ENCODE measurements at places on chromosomes 5 and 9. TPM values are rescaled to one million over a fixed set of nuclear protein-coding genes. Genes with fewer than 3 reads are reported as not detected.

GRCh38 chr9:112914524-112914923 lies 23.8 kb upstream of the SLC46A2 start:
- DNase-seq: no peak
- H3K36me3 ChIP-seq: no peaks in the 10 kb centered on the region
- H3K4me1 ChIP-seq: no peaks in the 10 kb centered on the region
- H3K27ac ChIP-seq: no peak overlapping the region
- no peak overlapping the region for H3K4me3 ChIP-seq

- H3K4me3 ChIP-seq: no peak overlapping the region
- no peak for DNase-seq
- no peaks in the 10 kb centered on the region for H3K27me3 ChIP-seq
- H3K27ac ChIP-seq: no peak overlapping the region
These were observed 52.3 kb upstream of the ADAMTS2 start for GRCh38 chr5:179397516-179397915.

- H3K4me1 ChIP-seq: peaks cover 15% of the 10 kb centered on the region
- no peaks in the 10 kb centered on the region for H3K36me3 ChIP-seq
- H3K4me3 ChIP-seq: peak overlapping the region; percentile 50
- no peak for DNase-seq
These were observed 69.6 kb downstream of the SLC28A3 start for GRCh38 chr9:84270847-84271530.

- peak overlapping the region; percentile 35 for H3K27ac ChIP-seq
- peaks cover 36% of the 10 kb centered on the region for H3K27me3 ChIP-seq
- DNase-seq: peak; percentile 84
- peak overlapping the region; percentile 79 for H3K4me3 ChIP-seq
These were observed 90.6 kb downstream of the ANXA2R start for GRCh38 chr5:42949348-42950115.

The MAMDC2 gene
- 0.05 TPM for polyA plus RNA-seq

The SQSTM1 gene
- polyA plus RNA-seq: 125 TPM

DNA sequence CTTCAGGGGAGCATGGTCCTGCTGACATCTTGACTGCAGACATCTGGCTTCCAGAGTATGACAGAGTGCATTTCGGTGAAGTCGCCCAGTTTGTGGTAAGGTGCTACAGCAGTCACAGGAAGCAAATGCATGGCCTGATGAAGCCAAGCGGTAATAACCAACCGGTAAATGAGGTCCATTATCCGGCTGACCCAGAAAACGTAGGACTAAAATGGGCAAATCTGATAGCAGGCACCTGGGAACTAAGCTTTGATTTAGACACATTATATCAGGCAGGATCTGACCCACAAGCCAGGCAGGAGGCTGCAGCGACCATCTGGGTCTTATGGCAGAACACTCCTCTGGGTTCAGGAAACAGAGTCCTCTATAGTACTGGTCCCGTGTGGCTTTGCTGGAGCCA lies 454.6 kb downstream of the GADD45G start:
- no peak overlapping the region for H3K4me3 ChIP-seq
- no peaks in the 10 kb centered on the region for H3K36me3 ChIP-seq
- no peaks in the 10 kb centered on the region for H3K4me1 ChIP-seq
- no peak for DNase-seq
- H3K27ac ChIP-seq: no peak overlapping the region

The CCNG1 gene
- 46.0 TPM for polyA plus RNA-seq

- H3K4me3 ChIP-seq: no peak overlapping the region
- H3K27me3 ChIP-seq: no peaks in the 10 kb centered on the region
- no peak overlapping the region for H3K27ac ChIP-seq
- H3K36me3 ChIP-seq: peaks cover 45% of the 10 kb centered on the region
- peaks cover 78% of the 10 kb centered on the region for H3K4me1 ChIP-seq
- DNase-seq: no peak
These were observed 80.1 kb downstream of the PRRT1B start for GRCh38 chr9:131625508-131625787.

The PCDHB3 gene
- not detected for polyA plus RNA-seq

The SPINK6 gene
- not detected for polyA plus RNA-seq

- no peaks in the 10 kb centered on the region for H3K4me1 ChIP-seq
- no peak overlapping the region for H3K4me3 ChIP-seq
- no peak for DNase-seq
- H3K36me3 ChIP-seq: no peaks in the 10 kb centered on the region
These were observed 32.3 kb upstream of the SPATA31E1 start for GRCh38 chr9:87850391-87850790.

GRCh38 chr5:180137401-180138213 lies 66.0 kb upstream of the RNF130 start:
- H3K27me3 ChIP-seq: no peaks in the 10 kb centered on the region
- peaks cover 5% of the 10 kb centered on the region for H3K4me1 ChIP-seq
- no peak overlapping the region for H3K4me3 ChIP-seq
- no peak for DNase-seq
- H3K36me3 ChIP-seq: no peaks in the 10 kb centered on the region
- H3K27ac ChIP-seq: no peak overlapping the region

The SLC1A3 gene
- 1.2 TPM for polyA plus RNA-seq

DNA sequence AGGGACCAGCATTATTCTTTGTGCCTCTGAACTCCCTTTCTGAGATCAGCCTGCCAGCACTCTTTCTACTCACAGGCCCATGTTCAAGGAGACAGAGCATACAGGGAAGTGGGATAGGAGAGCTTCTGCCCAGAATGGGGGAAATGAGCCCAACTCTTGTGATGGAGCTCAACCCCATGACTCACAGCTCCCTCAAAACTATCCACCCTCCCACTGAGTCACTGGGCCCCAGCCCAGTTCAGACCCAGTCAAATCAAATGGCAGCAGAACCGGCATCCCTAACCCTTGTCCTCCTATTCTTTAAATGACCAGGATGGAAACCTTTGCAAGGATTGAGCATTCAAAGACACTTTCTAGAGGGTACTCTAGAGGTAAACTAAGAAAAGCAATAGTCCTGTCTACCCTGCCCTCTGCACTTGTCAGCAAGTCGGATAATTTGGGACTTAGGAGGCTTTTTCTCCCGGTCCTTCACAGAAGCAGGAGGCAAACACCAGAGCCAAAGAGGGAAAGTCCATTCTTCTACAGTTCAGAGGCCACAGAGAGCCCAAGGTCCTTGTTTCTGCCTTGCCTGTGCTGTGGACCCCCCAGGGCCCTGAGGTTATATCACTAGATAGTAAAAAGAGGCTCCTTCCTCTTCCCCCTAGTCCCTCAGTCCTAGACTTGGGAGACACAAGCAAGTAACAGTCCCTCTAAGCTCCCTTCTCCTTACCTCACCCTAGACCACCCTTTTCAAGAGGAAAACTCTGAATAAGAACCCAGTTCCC lies 3.2 kb downstream of the ATOSB start:
- peak overlapping the region; percentile 94 for H3K27ac ChIP-seq
- H3K27me3 ChIP-seq: no peaks in the 10 kb centered on the region
- peak; percentile 94 for DNase-seq
- H3K4me3 ChIP-seq: peak overlapping the region; percentile 77
- H3K36me3 ChIP-seq: peaks cover 15% of the 10 kb centered on the region
- peaks cover 60% of the 10 kb centered on the region for H3K4me1 ChIP-seq

DNA sequence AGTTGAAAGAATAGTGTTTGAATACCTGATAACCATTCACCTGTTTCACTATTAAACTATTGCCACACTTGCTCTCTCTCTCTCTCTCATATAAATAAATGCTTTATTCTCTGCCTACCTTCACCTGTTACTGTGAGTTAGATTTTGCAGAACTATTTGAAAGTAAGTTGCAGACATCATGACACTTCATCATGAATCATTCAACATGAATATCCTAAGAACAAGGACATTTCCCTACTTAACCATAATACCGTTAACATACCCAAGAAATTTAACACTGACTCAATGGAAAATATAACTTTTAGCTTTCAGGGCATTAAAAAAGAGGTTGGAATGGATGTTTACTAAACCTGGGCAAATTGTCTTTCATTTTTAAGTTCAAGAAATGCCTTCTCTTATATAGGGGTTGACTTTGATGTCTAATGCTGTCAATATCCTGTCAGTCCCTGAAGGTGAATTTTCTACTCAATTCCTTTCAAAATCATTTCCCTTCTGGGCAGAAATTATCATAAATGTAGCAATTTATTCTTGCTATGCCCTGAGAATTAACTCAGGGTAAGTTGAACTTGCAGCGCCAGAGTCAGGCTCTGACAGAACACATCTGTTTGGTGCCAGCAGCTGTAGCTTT lies 582.6 kb upstream of the TLE4 start:
- no peaks in the 10 kb centered on the region for H3K27me3 ChIP-seq
- no peaks in the 10 kb centered on the region for H3K4me1 ChIP-seq
- DNase-seq: no peak
- no peak overlapping the region for H3K27ac ChIP-seq

The EMB gene
- polyA plus RNA-seq: 191 TPM

DNA sequence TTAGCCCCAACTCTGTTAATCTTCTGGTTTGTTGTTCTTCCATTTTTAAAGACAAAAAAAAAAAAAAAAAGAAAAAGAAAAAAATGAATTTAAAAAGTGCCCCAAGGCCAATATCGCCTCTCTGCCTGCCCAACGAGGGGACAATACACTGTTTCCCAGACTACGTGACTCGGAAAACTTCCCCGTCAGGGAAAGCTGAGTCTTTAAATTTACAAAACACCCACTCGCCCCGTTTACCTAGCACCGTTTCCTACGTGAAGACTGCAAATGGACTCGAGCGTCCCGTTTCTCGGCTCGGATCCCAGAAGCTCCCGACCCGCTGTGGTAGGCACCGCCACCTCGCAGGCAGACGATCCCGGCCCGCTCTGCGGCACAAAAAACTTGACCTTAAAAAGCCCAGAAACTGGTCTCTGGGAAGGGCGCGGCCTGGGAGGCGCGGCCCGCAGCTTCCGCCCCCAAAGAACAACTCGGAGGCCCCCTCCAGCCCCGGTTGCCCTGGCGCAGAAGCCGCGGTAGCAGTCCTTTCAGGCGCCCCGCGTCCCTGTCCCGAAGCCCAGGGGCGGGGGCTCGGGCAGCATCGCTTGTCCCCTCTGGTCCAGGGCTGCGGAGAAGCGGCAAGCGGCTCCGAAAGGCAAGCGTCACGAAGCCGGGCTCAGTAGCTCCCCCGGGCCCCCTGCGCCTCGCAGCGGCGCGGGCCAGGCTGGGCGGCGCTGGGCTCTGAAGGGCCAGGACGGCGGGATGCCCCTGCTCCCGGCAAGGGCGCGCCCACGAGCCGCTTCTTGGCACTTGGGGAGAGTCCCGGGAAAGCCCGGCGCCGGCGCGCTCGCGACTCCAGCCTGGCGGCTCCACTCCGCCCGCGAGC lies at the start of gene GCNT4:
TSS of gene GCNT4 (minus strand) at position 367 of the 862 bp plus-strand sequence. CDS start 22,521 bp downstream, outside the sequence.
- H3K27ac ChIP-seq: no peak within 1 kb of the TSS
- H3K4me3 ChIP-seq: peak within 1 kb of the TSS; percentile 41
- no peaks in the 10 kb centered on the region for H3K36me3 ChIP-seq
- peaks cover 37% of the 10 kb centered on the region for H3K27me3 ChIP-seq
- peaks cover 13% of the 10 kb centered on the region for H3K4me1 ChIP-seq

The CNOT6 gene
- polyA plus RNA-seq: 4.8 TPM

DNA sequence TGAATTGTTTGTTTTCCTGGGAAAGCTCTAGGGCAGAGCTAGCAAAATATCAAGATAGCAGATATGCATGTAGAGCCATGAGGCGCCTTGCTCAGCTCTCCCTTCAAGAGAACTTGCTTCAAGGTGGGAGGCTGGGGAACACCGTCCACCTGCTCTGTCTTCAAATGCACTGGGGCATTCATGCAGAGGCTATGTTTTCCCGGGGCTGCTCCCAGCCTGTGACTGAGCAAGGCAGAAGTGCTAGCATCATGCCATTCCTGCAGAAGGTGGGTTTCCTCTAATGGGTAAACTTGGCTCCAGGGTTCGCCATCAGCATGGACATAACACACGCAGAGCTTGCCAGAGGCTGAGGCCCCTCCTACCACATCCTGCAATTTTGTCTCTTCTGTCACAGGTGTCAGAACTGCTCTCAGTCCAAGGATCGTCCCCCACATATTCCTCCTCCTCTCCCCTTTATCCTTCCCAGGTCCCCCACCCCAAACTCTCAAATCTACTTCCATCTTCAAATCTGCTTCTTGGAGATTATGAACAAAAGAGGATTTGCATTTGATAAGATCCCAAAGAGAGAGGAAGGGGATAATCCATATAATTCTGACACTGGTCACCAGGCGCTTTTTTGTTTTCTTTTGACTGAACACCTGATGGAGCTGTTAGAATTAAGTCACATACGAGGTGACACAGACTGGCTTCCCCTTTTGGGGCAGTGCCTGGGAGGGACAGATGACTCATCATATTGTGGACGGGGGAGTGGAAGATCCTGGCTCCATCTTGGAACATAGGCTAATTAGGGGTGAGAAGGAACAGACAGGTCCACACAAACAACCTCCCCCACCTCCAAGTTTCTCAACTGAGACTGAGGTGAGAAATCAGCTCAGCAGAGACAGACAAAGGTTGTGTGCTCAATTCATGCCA lies 85.0 kb upstream of the TAF11L2 start:
- no peak overlapping the region for H3K4me3 ChIP-seq
- H3K27ac ChIP-seq: peak overlapping the region; percentile 23

DNA sequence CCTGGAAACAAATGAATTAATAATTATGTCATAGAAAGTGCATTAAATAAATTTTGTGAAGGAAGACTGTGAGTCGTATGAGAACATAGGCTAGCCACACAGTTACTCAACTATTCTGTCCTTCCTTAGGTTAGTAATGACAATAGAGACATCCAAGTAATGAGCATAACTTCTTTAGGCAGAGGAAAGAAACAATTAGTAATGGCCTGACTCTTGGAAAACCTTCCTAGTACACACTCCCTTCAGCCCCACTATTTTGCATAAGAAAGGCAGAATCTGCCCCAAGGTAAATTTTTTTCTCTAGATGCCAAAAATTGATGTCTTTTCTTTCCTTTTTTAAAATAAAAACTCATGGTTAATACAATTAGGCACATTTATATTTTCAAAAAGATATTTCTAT lies 1619.0 kb upstream of the WWC1 start:
- no peaks in the 10 kb centered on the region for H3K36me3 ChIP-seq
- no peak overlapping the region for H3K27ac ChIP-seq
- H3K27me3 ChIP-seq: no peaks in the 10 kb centered on the region
- no peak overlapping the region for H3K4me3 ChIP-seq
- no peaks in the 10 kb centered on the region for H3K4me1 ChIP-seq
- no peak for DNase-seq

GRCh38 chr9:37325778-37326177 lies 96.7 kb upstream of the GRHPR start:
- H3K36me3 ChIP-seq: no peaks in the 10 kb centered on the region
- no peak for DNase-seq
- H3K27ac ChIP-seq: no peak overlapping the region
- H3K4me3 ChIP-seq: no peak overlapping the region

DNA sequence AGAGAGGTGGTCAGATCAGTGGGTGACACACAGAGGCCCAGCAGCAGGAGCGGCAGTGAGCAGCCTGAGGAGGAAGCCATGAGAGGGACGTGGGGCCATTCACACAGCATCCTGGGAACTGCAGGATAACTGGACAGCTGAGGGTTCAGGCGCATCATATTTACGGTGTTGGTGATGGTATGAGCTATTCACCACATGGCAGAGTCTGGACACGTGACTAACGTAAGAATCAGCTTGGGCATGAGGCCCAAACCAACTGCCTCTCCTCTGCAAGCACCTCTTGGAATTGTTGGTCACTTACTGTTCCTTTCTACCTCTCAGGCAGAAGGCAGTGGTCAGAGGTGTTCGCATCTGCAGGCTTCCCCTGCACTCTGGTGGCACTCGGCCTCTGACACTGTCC lies 141.1 kb downstream of the ENTREP1 start:
- no peak for DNase-seq
- no peak overlapping the region for H3K27ac ChIP-seq
- no peaks in the 10 kb centered on the region for H3K27me3 ChIP-seq
- H3K4me1 ChIP-seq: peaks cover 9% of the 10 kb centered on the region
- H3K4me3 ChIP-seq: no peak overlapping the region

- no peak overlapping the region for H3K4me3 ChIP-seq
- H3K27me3 ChIP-seq: no peaks in the 10 kb centered on the region
- H3K36me3 ChIP-seq: no peaks in the 10 kb centered on the region
- no peaks in the 10 kb centered on the region for H3K4me1 ChIP-seq
These were observed 1249.0 kb upstream of the CDH18 start for GRCh38 chr5:21236971-21237427.
